ENCODE measurements at places on chromosomes 5 and 9. TPM values are rescaled to one million over a fixed set of nuclear protein-coding genes. Genes with fewer than 3 reads are reported as not detected.
A peak's percentile ranks its signal among the peaks of the same experiment; 100 is the strongest.

UBE2QL1 gene
- 4.5 TPM for total RNA-seq

DNA sequence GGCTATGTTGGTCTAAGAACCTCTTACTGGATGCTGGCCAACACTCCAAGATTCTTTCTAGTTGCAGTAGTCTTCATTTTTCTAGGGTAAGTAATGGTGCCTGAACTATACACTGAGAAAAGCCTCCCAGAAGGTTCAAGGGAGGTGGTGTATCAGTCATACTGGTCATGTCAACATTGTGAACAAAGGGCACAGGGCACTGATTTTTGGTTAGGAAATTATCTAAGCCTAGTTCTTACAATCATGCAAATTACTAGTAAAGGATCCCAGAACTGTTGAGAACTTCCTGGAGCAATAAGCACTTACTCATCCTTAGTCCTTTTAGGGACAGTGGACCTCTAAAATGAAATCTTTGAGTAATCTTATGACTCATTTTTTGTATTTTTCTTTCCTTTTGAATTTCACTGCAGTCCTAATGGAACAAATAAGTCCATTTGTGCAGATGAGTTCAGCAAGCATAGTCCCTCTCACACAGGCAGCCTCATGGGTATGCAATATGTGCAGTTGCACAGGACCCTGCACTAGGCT lies 21.1 kb upstream of the CDC42SE2 start:
- no peaks in the 10 kb centered on the region for H3K36me3 ChIP-seq
- H3K4me3 ChIP-seq, result no peak overlapping the region
- H3K27ac ChIP-seq, result no peak overlapping the region
- H3K4me1 ChIP-seq, result no peaks in the 10 kb centered on the region
- DNase-seq, result no peak

- H3K27ac ChIP-seq, result no peak overlapping the region
- no peak overlapping the region for H3K4me3 ChIP-seq
- H3K4me1 ChIP-seq, result peaks cover 80% of the 10 kb centered on the region
- no peaks in the 10 kb centered on the region for H3K36me3 ChIP-seq
- peaks cover 5% of the 10 kb centered on the region for H3K27me3 ChIP-seq
These were observed 222.0 kb downstream of the EBF1 start for GRCh38 chr5:158877706-158878105.

DNA sequence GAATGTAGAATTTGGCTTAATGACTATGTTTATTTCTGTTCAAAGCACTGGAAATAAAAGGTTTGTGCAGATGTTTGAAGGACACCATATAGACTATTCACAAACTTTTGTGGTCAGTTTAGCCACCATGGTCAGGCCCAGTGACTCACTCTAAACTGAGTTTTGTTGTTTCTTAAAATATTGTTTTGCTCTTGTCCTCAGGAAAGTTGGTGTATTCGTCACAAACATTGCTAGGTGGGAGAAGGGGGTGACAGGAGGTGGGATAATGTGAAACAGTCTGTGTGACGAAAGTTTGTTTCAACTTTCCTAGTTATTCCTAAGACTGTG lies 35.0 kb upstream of the LIFR start:
- no peak overlapping the region for H3K27ac ChIP-seq
- peaks cover 11% of the 10 kb centered on the region for H3K4me1 ChIP-seq
- no peak for DNase-seq
- no peaks in the 10 kb centered on the region for H3K36me3 ChIP-seq
- no peak overlapping the region for H3K4me3 ChIP-seq

DNA sequence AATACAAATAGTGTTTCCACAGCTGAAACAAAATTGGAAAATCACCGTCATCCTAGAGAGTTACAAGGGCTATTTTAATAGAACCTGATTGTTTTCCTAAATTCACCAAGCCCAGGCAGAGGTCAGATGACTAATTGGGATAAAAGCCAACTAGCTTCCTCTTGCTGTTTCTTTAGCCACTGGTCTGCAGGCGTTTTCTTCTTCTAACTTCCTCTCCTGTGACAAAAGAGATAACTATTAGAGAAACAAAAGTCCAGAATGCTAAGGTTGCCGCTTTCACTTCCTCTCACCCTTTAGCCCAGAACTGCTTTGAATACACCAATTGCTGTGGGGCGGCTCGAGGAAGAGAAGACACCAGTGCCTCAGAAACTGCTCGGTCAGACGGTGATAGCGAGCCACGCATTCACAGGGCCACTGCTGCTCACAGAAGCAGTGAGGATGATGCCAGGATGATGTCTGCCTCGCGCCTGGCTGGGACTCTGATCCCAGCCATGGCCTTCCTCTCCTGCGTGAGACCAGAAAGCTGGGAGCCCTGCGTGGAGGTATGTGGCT lies at the start of gene TLR4:
TSS of gene TLR4 (plus strand) at position 380 of the 552 bp plus-strand sequence. CDS start at position 450, 70 bp downstream.
- H3K27ac ChIP-seq, result no peak within 1 kb of the TSS
- no peak for DNase-seq
- H3K4me3 ChIP-seq, result no peak within 1 kb of the TSS
- no peaks in the 10 kb centered on the region for H3K27me3 ChIP-seq
- H3K36me3 ChIP-seq, result no peaks in the 10 kb centered on the region
- no peaks in the 10 kb centered on the region for H3K4me1 ChIP-seq

SPATA31C1 gene
- total RNA-seq, result not detected

- no peaks in the 10 kb centered on the region for H3K27me3 ChIP-seq
- no peaks in the 10 kb centered on the region for H3K4me1 ChIP-seq
- no peaks in the 10 kb centered on the region for H3K36me3 ChIP-seq
- H3K27ac ChIP-seq, result no peak overlapping the region
These were observed 53.0 kb downstream of the IL31RA start for GRCh38 chr5:55904152-55904551.

DNA sequence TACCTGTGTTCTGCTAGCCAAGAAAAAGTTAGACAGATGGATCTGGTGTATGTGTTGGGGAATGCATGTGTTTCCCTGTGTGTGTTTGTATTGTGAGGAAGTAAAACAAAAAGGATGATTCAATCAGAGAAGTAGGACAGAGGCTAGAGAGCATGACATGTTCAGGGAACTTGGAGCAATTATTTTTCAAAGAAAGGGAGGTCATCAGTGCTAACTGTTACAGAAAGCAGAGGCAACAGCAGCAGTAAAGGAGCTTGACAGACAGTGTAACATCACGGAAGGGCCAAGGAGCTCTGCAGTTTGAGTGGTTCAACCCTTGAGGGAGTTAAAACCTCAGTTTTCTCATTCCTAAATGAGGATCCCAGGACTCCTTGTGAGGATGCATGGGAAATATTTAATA lies 13.2 kb downstream of the SPINK1 start:
- DNase-seq, result no peak
- no peaks in the 10 kb centered on the region for H3K36me3 ChIP-seq
- peaks cover 3% of the 10 kb centered on the region for H3K4me1 ChIP-seq
- no peak overlapping the region for H3K27ac ChIP-seq

IL9 gene
- total RNA-seq, result not detected

TICAM2 gene
- total RNA-seq, result 0.42 TPM

AJM1 gene
- 15.3 TPM for total RNA-seq

ANXA1 gene
- total RNA-seq, result not detected

MAML1 gene
- 30.0 TPM for total RNA-seq

GRCh38 chr9:35287987-35288632 lies 126.3 kb downstream of the UNC13B start:
- DNase-seq, result no peak
- H3K4me1 ChIP-seq, result peaks cover 6% of the 10 kb centered on the region
- no peaks in the 10 kb centered on the region for H3K36me3 ChIP-seq
- no peak overlapping the region for H3K4me3 ChIP-seq

DNA sequence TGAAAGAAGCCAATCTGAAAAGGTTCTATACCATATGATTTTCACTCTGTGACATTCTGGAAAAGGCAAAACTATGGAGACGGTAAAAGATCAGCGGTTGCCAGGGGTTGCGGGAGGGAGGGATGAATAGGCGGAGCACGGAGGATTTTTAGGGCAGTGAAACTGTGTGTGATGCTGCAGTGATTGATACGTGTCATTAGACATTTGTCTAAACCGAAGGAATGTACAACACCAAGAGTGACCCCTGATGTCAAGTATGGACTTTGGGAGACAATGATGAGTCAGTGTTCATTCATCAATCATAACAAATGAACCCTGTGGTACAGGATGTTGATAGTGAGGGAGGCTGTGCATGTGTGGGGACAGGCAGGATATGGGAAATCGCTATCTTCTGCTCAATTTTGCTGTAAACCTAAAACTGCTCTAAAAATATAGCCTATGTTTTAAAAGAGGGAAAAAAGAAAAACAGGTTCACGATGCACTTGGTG lies 34.4 kb downstream of the ERGIC1 start:
- H3K27me3 ChIP-seq, result peaks cover 4% of the 10 kb centered on the region
- peaks cover 29% of the 10 kb centered on the region for H3K4me1 ChIP-seq
- H3K4me3 ChIP-seq, result peak overlapping the region; percentile 23
- DNase-seq, result no peak
- H3K27ac ChIP-seq, result no peak overlapping the region

DNA sequence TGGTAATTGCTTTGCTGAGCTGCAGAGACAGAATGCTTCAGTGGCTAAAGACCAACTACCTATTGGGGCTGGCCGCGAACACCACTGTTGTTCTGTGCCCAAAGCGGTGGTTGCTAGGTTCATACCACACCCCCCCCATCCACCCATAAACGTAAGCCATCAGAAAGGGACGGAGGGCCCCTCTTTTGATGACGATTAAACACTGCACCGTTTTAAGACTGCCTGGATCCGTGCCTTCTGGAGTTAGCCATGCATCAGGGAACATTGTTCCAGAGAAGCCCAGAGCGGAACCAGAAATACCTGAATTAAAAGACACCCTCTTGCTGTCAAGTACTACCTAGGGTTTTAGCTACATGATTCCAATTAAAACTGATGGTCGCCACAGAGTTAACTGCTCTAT lies 369.1 kb upstream of the DAP start:
- no peaks in the 10 kb centered on the region for H3K36me3 ChIP-seq
- H3K4me1 ChIP-seq, result peaks cover 27% of the 10 kb centered on the region
- H3K27ac ChIP-seq, result peak overlapping the region; percentile 46
- H3K4me3 ChIP-seq, result no peak overlapping the region
- H3K27me3 ChIP-seq, result peaks cover 1% of the 10 kb centered on the region
- DNase-seq, result no peak

GRCh38 chr9:112295174-112295573 lies 38.2 kb downstream of the PTBP3 start:
- no peak for DNase-seq
- H3K27ac ChIP-seq, result no peak overlapping the region
- H3K36me3 ChIP-seq, result peaks cover 5% of the 10 kb centered on the region
- no peak overlapping the region for H3K4me3 ChIP-seq

KLF9 gene
- 0.25 TPM for total RNA-seq

- no peaks in the 10 kb centered on the region for H3K4me1 ChIP-seq
- no peak overlapping the region for H3K4me3 ChIP-seq
- H3K36me3 ChIP-seq, result no peaks in the 10 kb centered on the region
- H3K27ac ChIP-seq, result no peak overlapping the region
- no peaks in the 10 kb centered on the region for H3K27me3 ChIP-seq
These were observed 17.4 kb downstream of the ELOVL7 start for GRCh38 chr5:60826653-60827052.

DNA sequence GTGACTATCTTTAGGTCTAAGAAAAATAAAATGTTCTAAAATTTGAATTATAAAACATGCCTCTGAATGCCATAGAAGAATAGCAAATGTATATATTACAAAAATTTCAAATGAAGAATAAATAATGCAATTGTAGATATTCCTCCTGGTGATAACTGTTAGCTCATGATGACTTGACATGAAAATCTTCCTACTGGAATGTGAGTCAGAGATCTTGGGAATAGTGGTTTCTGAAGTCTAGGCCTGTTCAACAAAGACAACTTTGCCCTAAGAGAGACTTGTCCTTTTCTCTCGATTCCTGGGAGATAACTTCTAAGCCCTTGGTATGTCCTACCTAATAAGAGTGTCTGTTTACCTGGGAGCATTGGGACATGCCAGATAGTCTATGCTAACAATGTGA lies 746.3 kb upstream of the RIOK2 start:
- no peak overlapping the region for H3K27ac ChIP-seq
- no peak for DNase-seq
- H3K27me3 ChIP-seq, result no peaks in the 10 kb centered on the region
- H3K4me3 ChIP-seq, result no peak overlapping the region
- H3K4me1 ChIP-seq, result no peaks in the 10 kb centered on the region

DDX41 gene
- 125 TPM for total RNA-seq

- peaks cover 5% of the 10 kb centered on the region for H3K27me3 ChIP-seq
- H3K36me3 ChIP-seq, result peaks cover 3% of the 10 kb centered on the region
- peak overlapping the region; percentile 98 for H3K27ac ChIP-seq
- peak; percentile 52 for DNase-seq
These were observed 38.3 kb downstream of the FAM78A start for GRCh38 chr9:131237931-131238401.

GRCh38 chr9:21670374-21670773 lies 132.1 kb upstream of the MTAP start:
- no peaks in the 10 kb centered on the region for H3K27me3 ChIP-seq
- H3K36me3 ChIP-seq, result no peaks in the 10 kb centered on the region
- H3K4me3 ChIP-seq, result no peak overlapping the region
- H3K4me1 ChIP-seq, result peaks cover 8% of the 10 kb centered on the region
- DNase-seq, result no peak

DNA sequence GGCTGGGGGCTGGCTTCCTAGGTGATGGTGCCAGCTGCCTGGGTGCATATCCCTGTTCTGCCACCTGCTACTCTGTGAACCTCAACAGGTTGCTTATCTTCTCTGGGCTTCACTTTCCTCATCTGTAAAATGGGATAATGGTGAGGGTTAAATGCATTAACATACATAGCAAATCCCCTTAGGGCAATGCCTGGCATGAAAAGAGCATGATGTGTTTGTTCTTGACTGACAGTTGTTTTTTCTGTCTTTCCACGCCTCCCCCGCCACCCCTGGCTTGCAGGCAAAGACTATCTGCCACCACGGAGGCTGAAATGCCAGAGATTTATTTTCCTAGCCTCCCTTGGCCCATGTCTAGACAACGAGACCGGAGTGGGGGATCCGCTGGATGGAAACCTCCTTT lies 280.5 kb downstream of the NSG2 start:
- no peak overlapping the region for H3K27ac ChIP-seq
- no peaks in the 10 kb centered on the region for H3K36me3 ChIP-seq
- H3K4me1 ChIP-seq, result peaks cover 8% of the 10 kb centered on the region
- H3K27me3 ChIP-seq, result peaks cover 7% of the 10 kb centered on the region

STARD4 gene
- total RNA-seq, result 71.2 TPM

ZBED3 gene
- 7.0 TPM for total RNA-seq

CEP72 gene
- total RNA-seq, result 43.9 TPM

- no peak overlapping the region for H3K27ac ChIP-seq
- H3K4me1 ChIP-seq, result peaks cover 6% of the 10 kb centered on the region
- H3K27me3 ChIP-seq, result no peaks in the 10 kb centered on the region
- no peak for DNase-seq
- no peaks in the 10 kb centered on the region for H3K36me3 ChIP-seq
These were observed 365.0 kb downstream of the MAT2B start for GRCh38 chr5:163870441-163870840.

- H3K27me3 ChIP-seq, result peaks cover 2% of the 10 kb centered on the region
- no peak for DNase-seq
- H3K27ac ChIP-seq, result no peak overlapping the region
- peaks cover 5% of the 10 kb centered on the region for H3K36me3 ChIP-seq
- H3K4me1 ChIP-seq, result no peaks in the 10 kb centered on the region
These were observed 174.0 kb upstream of the ZNF618 start for GRCh38 chr9:113701774-113702755.

SPOCK1 gene
- 25.4 TPM for total RNA-seq

All from glutamatergic neuron (in vitro differentiated cells).